Urothelium cell line (cell line): ENCODE measurements at places on chromosomes 6 and 20.

DNA sequence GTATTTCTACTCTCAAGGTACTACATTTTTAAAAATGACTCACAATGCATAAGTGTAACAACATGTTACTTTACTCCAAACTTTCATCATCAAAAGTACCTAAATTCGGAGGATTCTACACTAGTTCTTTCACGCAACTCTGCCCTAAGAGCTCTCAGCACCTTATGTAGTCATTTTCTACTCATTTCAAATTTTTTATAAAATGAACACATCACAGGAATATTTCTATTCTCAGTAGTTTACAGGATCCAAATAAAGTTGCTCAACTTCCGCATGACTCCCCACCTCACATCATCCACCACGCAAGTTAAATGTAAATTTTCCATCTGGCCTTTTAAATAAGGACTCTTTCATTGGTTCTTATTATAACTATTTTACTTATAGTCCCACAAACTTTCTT is 344.9 kb upstream of the MANEA start:
- DNase-seq, result no peak

GRCh38 chr6:2436410-2437154 is 191.2 kb upstream of the GMDS start:
- DNase-seq, result no peak

DNA sequence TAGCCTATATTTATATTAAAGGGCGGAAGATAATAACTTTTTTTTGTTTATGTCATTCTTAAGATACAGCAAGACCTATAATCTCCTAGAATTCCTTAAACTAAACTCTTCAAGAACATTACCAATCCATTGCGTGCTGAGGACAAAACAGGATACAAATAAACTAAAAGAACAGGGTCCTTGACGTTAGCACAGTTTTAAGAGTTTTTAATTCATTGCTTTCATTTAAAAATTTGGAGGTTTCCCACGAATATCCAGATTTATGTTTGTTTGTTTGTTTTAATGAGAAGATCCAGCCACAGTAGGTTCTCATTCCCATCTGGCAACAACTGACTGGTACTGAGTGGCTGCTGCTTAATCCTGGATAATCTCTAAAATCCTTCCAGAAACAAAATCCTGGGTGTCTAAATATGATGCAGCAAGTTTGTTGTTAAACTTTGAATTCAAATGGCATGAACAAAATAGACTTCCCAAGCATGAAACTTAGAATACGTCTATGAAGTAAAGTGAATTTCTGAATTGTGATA is 153.7 kb downstream of the HACE1 start:
- DNase-seq, result no peak

DNA sequence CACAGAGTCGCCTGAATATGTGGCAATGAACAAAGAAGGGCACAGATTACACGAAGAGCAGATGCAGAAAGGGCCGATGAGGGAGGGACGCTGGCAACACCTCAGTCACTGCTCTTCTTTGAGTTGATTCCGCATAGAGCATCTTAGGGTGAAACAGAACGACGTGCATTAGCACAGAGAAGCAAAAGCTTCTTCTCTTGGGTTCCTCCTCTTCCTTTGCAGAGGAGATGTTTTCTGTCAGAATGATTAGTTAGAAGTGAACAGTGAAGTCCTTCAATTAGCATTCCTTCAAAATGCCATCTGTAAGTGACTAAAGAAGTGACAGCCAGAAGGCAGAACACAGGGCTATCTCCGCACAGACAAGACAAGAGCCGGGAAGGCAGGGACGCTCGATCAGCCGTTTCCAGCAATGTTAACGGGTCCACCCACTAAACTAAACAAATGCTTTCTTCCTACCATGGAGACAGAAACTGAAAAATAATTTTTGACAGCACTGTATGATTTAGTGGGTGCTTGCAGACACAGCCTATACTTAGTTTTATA is 219.8 kb upstream of the AGPAT4 start:
- no peak for DNase-seq

DNA sequence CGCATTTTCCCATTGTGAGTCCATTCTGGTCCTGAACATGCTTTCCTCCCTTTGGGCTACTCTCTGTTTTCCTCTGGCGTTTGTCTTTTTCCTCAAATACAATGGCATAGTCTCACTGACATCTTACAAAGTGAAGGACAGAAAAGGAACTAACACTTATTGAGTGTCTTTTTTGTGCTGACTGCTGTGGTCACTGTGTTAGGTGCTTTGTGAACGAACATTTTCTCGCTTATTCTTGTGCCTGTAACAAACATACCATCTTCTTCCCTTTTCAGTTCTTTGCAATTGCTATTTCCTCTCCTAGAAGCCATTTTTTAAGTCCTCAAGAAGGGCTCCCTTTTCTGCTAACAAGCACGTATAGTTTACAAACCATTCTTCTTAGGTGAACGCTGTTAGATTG is 15.4 kb downstream of the FIG4 start:
- no peak for DNase-seq

- DNase-seq, result no peak
Measured at GRCh38 chr20:22579711-22580697, 4.4 kb downstream of the FOXA2 start.

DNA sequence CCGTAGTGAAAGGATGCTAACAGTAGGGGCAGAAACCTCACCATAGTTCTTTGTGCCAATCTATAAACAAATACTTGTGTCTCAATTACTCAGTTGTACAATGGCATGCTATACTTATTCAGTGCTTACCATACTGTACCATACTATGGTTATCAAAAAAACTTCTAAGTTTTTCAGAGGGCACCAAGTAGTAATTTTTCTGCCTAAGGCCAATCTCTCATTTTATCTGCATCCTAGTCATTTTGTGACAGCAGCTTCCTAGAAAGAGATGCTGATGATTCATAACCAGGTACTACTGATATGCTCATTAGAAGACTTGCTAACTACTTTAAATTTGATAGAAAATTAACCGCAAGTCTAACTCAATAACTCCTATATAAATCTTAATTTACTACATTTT is 42.9 kb downstream of the TMEM244 start:
- no peak for DNase-seq
